CD4-positive, alpha-beta T cell (primary cell): ENCODE measurements at places on chromosomes 1 and 21.

DNA sequence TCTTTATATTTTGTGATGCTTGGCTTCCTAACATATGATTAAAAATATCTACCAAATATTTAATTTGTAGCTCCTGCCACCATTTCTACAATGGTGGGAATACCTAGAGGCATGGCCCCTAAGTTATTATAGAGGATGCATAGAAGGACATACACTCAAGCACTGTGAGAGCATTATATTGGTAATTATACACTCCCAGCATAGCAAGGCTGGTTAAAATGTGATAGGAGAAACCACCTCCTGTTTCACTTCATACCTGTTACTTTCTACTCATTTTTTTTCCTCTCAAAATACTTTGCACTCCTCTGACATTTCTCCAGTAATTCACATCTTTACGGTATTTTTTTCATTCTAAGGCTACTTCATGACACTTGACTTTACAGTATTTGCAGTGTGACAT is 92.9 kb downstream of the HS2ST1 start:
- no peak for DNase-seq

DNA sequence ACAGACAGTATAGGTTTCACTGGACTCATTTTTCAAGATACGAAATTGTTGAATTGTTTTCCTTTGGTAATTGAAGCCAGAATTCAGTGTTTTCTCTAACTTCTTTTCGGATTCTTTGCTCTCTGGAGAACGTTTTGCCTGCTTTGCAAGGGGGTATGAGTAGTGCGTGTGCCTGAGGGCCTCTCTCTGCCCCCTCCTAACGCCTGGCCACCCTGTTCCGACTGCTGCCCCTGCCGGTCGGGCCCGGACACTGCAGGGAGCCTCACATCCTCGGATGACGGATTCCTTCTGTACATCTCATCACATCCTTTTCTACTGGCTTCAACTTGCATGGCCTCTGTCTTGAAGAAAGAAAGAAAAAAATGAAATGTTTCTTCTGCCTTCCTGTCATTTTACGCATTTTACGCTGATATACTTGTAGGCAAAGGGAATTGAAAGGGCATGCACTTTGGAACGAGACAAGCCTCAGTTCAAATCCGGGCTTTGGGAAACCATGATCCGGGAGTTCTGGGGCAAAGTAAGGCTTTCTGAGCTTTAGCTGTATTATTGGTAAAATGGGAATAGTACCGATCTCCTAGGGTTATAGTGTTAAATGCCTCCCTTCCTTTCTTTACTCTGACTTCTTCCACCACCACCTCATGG is 65.1 kb downstream of the DISC1 start:
- no peak for DNase-seq

DNA sequence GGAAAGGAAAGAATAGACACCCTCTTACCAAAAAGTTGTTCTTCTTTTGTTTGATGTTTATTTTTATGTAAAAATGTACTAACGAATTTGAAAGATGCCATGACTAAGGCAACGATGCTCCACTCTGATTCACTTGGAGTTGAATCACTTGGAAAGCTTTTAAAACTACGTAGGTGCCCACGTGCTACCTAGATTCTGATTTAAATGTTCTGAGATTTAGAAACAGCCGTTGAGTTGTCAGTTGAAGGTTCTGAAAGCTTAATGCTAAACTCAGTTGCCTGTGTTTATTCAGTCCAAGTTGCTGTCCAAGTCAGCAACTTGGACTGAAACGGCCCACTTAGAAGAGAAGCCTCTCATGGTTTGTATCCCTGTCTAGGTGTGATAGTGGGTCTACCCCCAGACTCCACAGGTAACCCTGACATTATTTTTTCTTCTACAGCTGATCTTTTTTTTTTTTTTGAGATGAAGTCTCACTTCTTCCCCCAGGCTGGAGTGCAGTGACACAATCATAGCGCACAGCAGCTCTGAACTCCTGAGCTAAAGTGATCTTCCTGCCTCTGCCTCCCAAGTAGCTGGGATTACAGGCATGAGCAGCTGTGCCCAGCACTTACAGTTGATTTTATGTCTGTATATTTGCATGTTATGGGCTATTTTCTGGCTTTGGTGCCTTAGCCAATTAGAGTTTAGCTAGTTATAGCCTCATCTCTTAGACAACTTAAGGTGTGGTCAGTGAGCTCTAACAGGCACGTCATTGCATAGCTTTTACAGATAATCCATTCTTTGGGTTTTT is 1.4 kb upstream of the VAMP4 start:
- DNase-seq: no peak

DNA sequence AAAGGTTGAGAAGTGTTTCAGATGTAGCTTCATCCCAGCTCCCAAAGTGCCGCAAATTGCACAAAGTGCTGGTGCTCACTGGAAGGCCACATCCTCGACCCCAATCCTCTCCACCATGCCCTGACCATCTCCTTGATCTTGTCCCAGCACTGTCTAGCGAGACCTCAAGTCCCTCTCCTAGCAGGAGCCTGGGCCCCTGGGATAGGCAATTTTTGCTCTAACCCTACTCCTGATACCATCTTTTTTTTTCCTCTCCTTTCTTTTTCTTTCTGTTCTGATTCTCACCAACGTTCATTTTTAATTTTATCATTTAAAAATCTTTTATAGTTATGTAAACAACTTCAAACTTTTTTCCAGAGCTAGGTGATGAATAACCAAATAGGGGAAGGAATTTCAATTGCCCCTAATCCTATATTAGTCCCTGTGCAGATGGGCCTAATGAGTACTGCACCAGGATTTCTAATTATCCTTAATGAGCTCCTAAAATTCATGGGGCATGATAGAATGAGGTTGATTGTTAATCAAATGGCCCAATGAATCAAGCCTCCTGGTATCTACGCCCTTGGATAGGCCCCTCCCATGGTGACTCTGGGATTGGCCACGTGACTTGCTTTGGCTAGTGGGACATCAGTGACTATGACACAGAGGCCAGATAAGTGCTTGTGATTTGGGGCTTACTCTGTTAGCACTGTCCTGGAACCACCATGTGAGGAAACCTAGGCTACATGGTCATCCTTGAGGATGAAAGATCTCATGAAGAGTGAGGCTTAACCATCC is 41.5 kb upstream of the TENT5B start:
- no peak for DNase-seq

DNA sequence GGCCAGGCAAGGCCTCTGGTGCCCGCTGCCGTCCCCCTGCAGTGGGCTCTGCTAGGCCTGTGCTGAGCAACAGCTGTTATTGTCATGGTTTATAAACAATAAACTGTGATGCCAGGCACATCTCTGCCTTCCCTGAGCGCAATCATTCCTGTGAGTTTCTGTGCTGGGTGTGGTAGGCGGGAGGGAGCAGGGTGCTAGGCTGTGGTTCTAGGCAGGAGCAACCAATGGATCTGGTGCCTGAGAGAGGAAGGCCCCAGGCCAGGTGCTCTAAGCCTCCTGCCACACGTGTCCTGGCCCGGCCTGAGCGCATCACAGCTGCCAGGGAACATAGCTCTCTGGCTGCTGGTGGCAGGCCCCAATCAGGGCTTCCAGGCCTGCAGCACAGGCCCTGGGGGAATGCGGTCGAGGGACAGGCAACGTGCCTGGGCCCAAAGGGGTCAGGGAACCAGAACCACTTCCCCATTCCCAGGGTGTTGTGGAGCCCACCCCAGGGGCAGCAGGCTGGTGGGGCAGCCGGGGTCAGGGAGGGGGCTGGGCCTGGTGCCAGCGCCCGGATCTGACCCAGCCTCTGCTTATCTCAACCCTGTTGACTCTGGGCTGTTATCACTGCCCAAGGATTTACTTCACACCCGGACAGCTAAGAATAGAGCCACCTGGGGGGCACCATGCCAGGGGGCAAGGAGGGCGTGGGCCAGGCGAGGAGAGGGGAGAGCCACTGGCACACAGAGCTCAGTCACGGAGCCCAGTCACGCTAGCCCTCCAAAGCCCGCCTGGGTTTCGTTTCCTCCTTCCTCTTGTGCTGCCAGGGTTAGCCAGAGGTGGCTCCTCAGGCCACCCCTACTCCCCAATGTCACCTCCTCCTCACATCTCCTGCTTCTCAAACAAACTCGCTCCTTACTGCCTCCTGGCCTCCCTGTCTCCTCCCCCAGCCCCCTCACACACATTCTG is 11.5 kb downstream of the TRIM46 start:
- DNase-seq: no peak

- DNase-seq: no peak
These were observed 329.4 kb downstream of the KIF26B start for GRCh38 chr1:245484176-245484575.

- DNase-seq: peak; percentile 78
These were observed 5.7 kb downstream of the KRTCAP2 start for GRCh38 chr1:155167166-155168104.
